ENCODE measurements at places on chromosomes 3 and 15. TPM values are rescaled to one million over a fixed set of nuclear protein-coding genes. Genes with fewer than 3 reads are reported as not detected.

DNA sequence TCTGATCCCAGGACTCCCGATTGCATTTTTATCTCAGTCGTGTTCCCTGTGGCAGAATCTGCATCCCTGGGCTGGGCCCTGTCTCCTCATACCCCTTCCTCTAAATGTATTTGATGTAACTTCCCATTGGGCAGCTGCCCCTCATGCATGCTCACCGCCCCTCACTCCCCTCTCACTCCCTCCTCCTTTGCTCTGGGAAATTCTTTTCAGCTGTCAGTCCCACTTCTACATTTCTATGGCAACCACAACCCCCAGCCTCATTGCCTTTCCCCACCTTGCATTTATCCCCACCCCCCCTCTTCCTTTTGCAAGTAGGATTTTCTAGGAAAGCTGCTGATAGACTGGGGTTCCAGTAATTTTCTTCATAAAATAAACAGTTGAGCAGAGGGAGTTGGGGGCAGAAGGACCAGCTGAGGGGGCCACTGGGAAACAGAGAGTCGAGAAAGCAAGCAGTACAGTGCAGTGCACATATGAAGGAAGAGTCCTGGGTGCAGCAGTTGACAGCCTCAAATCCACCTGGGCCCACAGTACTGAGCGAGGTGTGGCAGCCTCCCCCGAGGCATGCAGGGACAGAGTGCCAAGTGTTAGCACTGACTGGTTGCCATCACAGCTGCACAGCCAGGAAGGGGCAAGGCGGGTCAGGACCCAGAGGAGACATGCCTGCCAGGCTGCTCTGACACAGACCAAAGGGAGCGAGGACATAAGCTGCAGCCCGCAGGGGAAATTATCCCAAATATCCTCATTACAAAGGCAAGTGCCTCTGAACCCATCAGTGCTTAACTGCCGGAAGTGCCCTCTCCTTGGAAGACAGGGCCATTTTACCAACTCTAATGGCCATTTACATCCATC is 476.3 kb downstream of the EPHB1 start:
- no peak for DNase-seq

DNA sequence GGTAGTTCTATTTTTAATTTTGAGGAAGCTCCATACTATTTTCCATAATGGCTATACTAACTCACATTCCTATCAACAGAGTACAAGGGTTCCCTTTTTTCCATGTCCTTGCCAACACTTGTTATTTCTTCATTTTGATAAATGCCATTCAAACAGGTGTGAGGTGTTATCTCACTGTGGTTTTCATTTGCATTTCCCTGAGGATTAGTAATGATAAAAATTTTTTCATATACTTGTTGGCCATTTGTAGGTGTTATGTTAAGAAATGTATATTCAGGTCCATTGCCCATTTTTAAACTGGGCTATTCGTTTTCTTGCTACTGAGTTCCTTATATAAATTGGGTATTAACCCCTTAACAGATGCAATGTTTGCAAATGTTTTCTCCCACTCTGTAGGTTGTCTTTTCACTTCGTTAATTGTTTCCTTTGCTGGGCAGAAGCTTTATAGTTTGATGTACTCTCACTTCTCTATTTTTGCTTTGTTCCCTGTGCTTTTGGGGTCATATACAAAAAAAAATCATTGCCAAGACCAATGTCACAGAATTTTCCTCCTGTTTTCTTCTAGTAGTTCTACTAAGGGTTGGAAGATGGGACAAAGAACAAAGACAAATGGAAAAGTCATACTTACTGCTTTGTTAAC is 11.0 kb upstream of the VPS39 start:
- no peak for DNase-seq

- no peak for DNase-seq
Observed at GRCh38 chr3:114857299-114857701, 289.8 kb downstream of the ZBTB20 start.

DNA sequence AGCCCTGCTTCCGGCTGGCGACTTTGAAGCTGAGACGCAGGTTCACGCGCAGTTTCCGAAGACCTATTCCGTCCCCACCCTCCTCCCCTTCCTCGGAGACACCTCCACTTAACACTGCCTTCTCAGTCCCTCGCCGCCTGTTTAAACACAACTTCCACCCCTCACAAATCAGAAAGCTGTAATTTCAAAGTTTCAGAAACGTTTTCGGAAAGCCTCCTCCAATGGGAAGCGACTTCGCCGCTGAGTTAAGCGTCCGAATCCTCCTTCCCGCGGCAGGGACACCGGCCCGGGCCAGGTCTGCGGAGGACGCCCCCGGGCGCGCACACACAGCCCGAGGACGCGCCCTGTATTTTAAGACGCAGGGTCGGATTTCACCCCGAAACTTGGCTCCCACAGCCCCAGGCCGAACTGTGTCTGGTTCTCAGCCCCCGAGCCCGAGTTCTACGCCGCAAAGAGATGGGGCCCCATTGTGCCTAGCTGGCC is 559 bp upstream of the LRRN1 start:
- peak; percentile 63 for DNase-seq

The SLC27A2 gene
- polyA plus RNA-seq, result 3.5 TPM

GRCh38 chr3:108495717-108496116 is 14.7 kb downstream of the MYH15 start:
- no peak for DNase-seq

- no peak for DNase-seq
Observed at GRCh38 chr3:75180945-75181298, 483.2 kb upstream of the FRG2C start.

The STARD5 gene
- 5.4 TPM for polyA plus RNA-seq

GRCh38 chr15:45855907-45856579 is 221.2 kb downstream of the SQOR start:
- no peak for DNase-seq

- no peak for DNase-seq
Observed at GRCh38 chr3:66441129-66441528, 59.7 kb downstream of the LRIG1 start.

The ARPP21 gene
- not detected for polyA plus RNA-seq

The THBS1 gene
- 35.3 TPM for polyA plus RNA-seq

DNA sequence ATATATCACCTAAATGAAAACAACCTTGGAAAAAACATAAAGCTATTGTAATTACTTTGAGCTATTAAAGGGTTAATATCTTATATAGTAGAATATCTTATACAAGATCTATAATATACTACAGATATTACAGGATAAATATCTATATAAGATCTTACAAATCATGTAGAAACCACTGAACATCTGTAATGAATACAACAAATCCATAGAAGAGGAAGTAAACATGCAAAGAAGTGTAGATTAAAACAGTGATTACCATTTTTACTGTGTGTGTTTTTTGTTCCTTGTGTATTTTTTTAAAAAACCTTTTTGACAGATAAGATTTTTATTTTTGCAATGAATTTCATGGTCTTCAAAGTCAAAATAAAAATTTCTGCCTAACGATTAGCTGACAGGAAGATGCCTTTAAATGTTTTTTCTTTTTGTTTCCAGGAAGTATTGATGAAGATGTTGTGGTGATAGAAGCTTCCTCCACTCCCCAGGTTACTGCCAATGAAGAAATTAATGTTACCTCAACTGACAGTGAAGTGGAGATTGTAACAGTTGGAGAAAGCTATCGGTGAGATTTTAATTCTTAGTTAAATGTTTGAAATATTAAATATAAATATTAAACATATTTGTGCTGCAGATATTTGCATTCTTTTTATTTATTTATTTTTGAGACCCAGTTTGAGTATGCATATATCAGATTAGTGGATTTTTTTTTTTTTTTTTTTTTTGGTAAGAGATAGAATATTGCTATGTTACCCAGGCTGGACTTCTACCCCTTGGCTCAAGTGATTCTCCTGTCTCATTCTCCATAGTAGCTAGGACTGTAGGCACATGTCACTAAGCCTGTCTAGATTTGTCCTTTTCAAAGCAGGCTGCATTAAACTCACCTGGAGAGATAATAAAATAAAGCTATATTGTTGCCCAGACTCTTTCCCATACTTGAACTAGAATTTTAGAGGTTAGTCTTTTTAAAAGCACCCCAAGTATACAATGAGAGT is 52.8 kb upstream of the CCNB2 start:
- no peak for DNase-seq

The CTXND1 gene
- 0.10 TPM for polyA plus RNA-seq

DNA sequence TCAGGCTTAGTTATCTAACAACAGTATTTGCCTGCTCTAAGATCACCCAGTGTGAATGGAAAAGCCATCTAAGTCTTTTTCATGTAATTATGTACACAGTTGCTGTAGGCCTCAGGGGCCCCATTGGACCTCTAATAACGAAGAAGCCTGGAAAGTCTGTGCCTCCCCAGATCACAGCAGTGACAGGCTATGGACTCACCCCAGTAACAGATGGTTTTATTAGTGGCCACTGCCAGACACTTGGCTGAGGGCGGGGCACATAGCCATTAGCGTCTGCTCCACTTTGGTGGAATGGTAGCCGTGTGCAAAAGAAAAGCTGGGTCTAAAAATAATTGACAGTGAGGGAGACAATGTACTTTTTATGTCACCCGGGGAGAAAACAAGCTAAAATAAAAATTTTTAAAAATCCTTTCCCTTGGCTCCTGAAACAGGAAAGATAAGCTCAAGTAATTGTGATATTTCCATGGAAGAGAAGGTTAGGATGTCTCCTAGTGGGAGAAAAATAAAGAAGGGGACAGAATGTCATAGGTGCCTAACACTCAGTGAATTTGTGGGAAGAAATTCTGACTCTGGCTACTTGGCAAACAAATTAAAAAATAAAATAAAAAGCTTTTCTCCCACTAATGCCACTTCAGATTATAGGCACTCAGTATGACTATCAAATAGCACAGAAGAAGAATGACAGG is 44.3 kb upstream of the ZNF385D start:
- DNase-seq, result peak; percentile 68

DNA sequence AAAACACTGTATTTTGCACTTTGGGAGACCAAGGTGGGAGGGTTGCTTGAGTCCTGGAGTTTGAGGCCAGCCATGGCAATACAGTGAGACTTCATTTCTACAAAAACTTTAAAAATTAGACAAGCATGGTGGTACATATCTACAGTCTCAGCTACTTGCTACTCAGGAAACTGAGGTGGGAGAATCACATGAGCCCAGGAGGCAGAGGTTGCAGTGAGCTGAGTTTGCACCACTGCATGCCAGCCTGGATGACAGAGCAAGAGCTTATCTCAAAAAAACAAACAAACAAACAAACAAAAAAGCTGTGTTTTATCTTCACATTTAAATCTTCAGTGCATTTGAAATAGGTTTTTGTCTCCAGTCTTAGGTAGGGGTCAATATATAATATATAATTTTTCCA is 4.8 kb upstream of the SLC9C1 start:
- no peak for DNase-seq

DNA sequence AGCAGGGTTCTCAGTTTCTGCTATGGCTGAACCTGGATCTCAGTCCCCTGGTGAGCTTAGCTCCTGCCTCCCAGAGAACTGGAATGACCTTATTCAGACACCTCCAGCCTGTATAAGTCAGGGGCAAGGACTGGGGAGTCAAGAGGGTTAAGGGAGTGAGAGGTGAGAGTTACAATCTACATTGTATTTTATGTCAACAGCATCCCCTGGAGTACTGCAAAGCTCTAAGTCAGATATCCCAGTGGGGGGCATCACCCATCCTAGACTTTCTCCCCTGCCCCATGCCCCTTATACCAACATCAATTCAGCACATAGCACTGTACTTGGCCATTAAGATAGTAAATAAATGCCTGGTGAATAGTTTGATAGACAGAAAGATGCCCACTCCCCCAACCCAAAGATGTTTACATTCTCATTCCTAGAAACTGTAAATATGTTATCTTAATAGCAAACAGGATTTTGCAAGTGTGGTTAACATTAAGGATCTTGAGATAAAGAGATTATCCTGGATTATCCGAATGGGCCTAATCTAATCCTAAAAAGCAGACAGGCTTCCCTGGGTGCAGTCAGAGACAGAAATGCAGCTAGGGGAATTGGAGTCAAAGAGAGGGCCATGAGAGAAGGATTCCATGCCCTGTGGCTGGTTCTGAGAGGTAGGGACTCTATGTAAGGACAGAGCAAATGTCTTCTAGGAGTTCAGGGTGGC is 132.3 kb upstream of the RASGRP1 start:
- DNase-seq, result no peak

The KNSTRN gene
- polyA plus RNA-seq, result 7.5 TPM

Measured in lung (tissue), 17 donors.